T-cell (primary cell): ENCODE measurements at places on chromosomes 12 and 14. TPM values are rescaled to one million over a fixed set of nuclear protein-coding genes. Genes with fewer than 3 reads are reported as not detected.

Gene HOXC12
- total RNA-seq, result not detected

Gene GLIPR1L2
- total RNA-seq, result 2.9 TPM

Gene RAD51AP1
- total RNA-seq, result 1.7 TPM

Gene RNASE3
- not detected for total RNA-seq

Gene PFDN5
- total RNA-seq, result 612 TPM

Gene RHEBL1
- total RNA-seq, result 5.3 TPM

Gene FAM186B
- total RNA-seq, result 0.65 TPM

Gene RGS6
- total RNA-seq, result not detected

Gene NFE2
- total RNA-seq, result 1.5 TPM

Gene SMOC1
- total RNA-seq, result not detected

Gene HOXC11
- total RNA-seq, result not detected

Gene GPR65
- 13.4 TPM for total RNA-seq

Gene SLC38A2
- 228 TPM for total RNA-seq

Gene C1S
- 4.9 TPM for total RNA-seq

Gene MYO1H
- not detected for total RNA-seq

Gene ETFBKMT
- 2.1 TPM for total RNA-seq

Gene SLC25A47
- total RNA-seq, result 0.16 TPM

Gene LBHD2
- not detected for total RNA-seq

Gene KRT5
- total RNA-seq, result not detected

Gene DCD
- not detected for total RNA-seq

Gene ATXN2
- total RNA-seq, result 50.6 TPM

Gene VDR
- 0.89 TPM for total RNA-seq

Gene CLEC9A
- not detected for total RNA-seq

Gene DACT1
- total RNA-seq, result 35.9 TPM

Gene TAS2R14
- 3.5 TPM for total RNA-seq

Gene TTC8
- total RNA-seq, result 2.7 TPM
